ENCODE measurements at places on chromosomes 6 and 20. TPM values are rescaled to one million over a fixed set of nuclear protein-coding genes. Genes with fewer than 3 reads are reported as not detected.

- DNase-seq, result no peak
Observed at GRCh38 chr6:167840526-167841179, 13.9 kb downstream of the AFDN start.

DNA sequence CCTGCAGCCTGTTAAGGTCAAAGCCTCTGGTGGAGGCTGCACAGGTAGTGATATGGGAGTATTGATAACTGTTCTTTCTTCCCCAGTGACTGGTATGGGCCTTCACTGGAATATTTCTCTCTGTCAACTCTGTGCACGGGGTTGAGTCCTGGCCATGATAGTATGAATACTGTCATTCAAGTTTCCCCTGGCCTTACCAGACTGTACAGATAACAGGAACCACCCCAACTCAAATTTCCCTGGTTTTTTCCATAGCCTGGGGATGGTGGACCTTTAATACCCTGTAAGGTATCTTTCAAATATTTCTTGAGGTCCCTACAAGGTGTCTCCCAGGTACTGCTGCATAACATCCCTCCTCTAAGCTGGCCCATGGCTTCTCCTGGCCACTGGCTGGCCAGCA lies 51.4 kb upstream of the TNFAIP3 start:
- DNase-seq, result no peak

GRCh38 chr6:35161776-35162607 lies 20.9 kb upstream of the TCP11 start:
- no peak for DNase-seq

Gene OOEP
- total RNA-seq, result not detected

- DNase-seq, result no peak
Observed at GRCh38 chr6:163710532-163711470, 296.3 kb downstream of the QKI start.

DNA sequence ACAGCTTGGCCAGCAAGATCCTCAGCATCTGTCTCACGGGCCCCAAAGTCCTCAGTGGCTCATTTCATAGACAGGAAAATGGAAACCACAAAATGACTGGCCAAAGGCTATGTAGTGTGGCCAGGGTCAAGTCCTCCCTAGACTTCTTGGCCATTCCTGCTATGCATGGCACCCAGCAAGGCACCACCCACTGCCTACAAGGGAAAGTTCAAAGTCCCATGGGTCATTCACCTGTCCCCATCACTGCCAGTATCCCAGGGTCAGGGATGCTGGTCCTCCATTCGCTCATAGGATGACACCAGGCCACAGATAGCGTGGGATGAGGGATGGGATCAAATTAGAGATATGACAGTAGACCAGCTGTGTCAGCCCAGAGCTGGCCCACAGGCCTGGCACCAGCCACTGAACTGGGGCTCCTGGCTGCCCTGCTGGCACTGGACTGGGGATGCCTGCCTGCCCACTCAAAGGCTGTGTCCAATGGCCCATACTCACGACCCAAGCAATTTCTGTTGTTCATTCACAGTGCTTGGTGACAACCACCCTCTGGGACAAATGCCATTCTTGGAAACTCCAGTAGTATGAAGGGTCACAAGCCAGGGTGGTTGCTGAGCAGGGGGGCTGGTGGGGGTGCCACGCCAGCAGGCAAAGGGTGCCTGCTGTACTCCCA lies 11.6 kb downstream of the ADISSP start:
- DNase-seq, result no peak

Gene NFATC2
- not detected for total RNA-seq

DNA sequence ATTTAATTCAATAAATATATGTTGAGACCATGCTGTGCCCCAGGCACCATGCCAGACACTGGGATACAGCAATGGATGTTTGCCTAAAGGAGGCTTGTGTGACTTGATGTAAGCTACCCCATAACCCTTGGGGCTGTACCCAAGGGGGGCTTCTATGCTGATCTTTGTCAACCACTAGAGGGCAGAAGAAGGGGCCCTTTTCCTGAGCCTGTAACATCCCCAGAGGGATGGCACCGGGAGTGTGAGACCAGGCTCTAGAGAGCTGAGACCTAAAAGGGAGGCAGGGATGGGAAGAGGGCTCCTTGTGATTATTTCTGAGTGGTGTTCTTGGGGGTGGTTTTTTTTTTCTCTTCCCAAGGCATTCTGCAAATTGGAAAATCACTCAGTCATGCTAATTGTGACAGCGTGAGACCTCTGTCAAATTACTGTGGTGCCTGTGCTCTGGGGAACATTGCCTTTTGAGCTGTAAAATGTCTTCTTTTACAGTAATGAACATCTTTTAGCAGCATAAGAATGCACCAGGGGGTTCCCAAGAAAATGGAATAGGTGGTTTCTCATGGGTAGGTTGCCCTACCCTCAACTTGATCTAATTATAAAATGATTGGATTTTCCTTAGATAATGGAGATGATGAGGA lies 138.7 kb upstream of the SLC24A3 start:
- DNase-seq, result no peak

DNA sequence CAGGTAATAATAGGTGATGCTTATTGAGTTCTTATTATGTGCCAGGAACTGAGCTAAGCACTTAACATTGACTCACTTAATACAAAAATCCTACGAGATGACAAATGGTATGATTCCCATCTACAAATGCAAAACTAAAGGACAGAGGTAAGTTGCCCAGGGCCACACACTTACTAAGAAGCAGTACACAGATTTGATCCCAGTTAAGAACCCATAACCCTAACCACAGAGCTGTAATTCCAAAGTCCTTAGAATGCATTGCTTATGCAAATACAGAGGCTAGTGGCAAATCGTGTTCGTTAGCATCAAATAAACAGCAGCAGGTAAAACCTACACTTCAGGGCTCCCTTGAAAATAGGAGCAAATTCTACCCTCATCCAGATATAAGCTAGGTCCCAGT lies 104.0 kb downstream of the SASH1 start:
- no peak for DNase-seq
